Esophagus mucosa (tissue), 1 donor: ENCODE measurements at places on chromosomes 11 and 22. TPM values are rescaled to one million over a fixed set of nuclear protein-coding genes. Genes with fewer than 3 reads are reported as not detected.
A peak's percentile ranks its signal among the peaks of the same experiment; 100 is the strongest.

GRCh38 chr11:86192519-86193257, 51.9 kb upstream of the EED start:
- ATAC-seq = no peak

GRCh38 chr11:108112057-108112456, 9.3 kb upstream of the ACAT1 start:
- ATAC-seq = no peak

DNA sequence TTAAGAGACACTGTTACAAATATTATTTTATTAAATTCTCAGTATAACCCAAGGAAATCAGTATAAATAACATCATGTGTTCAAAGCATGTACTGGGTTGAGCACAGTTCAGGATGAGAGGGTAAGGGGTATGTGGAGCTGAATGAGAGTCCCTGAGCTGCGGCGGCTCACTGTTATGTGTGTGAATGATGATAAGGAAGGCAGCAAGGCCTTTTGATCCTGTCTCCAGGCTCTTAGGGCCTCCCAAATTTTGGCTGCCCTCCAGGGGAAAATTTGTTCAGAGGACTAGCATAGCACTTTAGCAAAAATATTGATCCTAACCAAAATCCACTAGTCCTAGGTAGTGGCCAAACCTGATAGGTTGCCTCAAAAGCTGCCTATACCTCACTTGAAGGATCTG, 86.1 kb upstream of the SPON1 start:
- no peak for ATAC-seq

DNA sequence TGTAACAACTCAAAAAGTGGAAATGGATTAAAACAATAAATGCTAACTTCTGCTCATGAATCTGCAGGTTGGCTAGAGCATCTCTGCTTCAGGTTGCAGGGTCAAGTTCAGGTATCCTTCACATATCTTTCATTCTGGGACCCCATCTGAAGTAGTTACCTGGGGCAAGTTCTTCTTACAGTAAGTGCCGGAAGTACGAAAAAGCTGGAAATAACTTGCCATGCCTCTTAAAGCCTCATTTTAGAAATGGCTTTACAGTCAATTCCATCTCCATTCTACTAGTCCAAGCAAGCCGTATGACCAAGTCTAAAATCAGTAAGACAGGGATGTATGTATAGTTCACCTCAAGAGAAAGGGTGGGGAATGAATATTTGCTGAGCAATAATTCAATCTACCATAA, 93.7 kb downstream of the FCHSD2 start:
- ATAC-seq = no peak

DNA sequence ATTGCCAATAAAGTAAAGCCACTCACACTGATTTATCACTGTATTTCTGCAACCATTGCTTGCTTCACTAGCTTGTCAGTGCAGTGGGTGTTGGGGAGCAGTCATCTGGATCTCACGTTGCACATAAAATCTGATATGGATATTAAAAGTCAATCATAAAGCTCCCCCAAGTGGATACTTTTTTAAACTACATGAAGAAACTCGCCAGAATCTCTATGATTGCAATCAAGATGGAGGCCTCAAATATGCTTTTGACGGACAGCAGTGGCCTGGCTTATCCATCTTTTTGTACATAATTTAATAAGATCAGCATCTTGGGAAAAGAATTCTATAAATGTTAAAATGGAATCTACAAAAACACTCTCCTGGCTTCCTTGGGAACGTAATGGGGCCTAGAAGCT, 137.7 kb downstream of the WT1 start:
- no peak for ATAC-seq

- ATAC-seq = no peak
Measured at GRCh38 chr11:79185351-79185750, 255.5 kb downstream of the TENM4 start.

DNA sequence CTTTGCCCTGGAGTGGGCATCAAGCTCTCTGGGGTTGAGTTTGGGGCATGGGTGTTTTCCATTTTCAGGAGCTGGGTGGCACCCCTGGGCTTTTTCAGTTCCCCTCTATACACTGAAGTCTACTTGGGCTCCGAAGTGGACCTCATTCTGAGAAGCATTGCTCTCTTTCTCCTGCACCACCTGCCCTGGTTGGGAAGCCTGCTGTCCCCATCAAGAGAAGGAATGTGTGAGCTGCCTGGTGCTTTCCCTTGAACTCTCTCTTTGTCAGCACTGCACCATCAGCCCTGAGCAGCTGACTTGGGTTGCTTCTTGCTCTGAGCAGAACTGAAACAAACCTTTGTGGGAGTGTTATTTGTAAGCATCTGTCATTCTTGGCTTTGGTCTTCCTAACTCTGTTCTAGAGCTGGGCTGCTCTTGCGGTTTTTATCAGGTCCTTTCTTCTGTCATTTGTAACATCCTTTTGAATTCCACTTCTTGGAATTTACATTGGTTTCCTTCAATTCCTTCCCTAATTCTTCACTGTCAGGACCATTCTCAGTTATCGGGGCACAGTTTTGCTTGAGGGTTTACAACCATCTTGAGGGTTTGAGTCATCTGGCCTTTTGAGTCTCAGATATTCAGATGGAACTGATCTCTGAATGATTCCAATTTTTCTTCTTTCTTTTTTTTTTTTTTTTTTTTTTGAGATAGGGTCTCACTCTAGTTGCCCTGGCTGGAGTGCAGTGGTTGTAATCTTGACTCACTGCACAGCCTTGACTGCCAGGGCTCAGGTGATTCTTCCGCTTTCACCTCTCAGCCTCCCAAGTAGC, 20.5 kb downstream of the UBE2L3 start:
- no peak for ATAC-seq

- ATAC-seq = no peak
Measured at GRCh38 chr11:102734650-102735049, 9.9 kb upstream of the MMP8 start.

DNA sequence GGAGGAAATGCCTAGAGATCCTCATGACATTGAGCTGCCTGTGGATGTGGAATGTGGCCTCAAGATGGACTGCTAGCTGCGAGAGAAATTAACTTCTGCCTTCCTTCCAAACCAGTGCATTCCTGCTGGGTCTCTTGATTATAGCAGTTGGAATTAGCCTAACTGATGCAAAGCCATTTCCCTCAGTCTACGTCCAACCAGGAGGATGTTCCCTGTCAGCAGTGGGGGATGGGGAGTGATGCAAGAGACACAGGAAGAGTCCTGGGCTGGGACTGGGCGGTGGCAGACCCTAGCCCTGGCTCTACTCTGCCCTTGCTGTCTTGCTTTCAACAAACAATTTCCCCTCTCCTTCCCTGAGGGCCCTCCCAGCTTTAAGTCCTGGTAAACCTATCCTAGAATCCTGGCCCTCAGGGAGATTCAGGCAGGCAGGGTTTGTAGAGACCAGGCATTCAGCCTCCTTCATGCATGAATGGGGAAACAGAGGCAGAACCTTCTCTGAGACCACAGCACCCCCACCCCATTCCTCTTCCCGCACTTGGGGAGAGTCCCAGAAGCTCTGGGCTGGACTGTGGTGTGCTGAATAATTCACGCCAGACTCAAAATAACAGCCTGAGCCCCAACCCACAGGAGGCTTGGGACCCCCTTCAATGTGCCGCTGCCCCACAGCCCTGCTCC, 17.0 kb downstream of the C11orf96 start:
- no peak for ATAC-seq

GRCh38 chr11:63621071-63621470, 6.8 kb upstream of the PLAAT3 start:
- no peak for ATAC-seq

- ATAC-seq = no peak
Measured at GRCh38 chr11:114061681-114062049, 2.2 kb downstream of the ZBTB16 start.

DNA sequence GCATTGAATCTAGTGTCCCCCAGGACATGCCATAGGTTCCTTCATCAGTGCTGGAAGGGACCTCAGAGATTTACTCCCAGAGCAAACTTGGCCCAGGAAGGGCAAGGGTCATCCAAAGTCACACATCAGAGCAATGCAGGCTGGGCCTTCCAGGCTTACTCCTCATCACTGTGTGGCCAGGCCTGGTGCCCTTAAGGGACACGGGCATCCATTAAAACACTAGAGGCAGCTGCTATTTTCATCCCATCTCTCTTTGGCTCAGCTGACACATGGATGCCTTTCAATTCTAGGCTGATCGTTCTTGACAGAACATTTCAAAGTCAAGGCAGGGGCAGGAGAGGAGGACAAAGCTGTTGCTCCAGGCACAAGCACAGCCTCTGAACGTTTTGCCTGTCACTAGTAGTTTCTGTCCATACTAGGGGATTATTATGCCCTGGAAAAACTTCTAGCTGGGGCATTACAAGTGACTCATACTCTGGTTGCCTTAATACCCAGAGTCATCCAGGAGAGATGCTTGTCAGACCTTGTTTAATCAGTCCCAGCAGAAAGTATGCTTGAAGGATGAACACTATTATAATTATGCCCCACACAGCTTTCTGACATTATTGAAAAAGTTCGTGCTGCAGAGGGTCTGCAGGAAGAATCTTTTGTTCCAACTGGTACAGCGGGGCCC, 240.3 kb downstream of the TENM4 start:
- peak; percentile 35 for ATAC-seq

GRCh38 chr11:129380413-129380812, 4.8 kb downstream of the BARX2 start:
- no peak for ATAC-seq

GRCh38 chr11:115709297-115709696, 205.1 kb upstream of the CADM1 start:
- ATAC-seq = no peak

GRCh38 chr11:73028611-73029010, 113.5 kb downstream of the FCHSD2 start:
- ATAC-seq = no peak

DNA sequence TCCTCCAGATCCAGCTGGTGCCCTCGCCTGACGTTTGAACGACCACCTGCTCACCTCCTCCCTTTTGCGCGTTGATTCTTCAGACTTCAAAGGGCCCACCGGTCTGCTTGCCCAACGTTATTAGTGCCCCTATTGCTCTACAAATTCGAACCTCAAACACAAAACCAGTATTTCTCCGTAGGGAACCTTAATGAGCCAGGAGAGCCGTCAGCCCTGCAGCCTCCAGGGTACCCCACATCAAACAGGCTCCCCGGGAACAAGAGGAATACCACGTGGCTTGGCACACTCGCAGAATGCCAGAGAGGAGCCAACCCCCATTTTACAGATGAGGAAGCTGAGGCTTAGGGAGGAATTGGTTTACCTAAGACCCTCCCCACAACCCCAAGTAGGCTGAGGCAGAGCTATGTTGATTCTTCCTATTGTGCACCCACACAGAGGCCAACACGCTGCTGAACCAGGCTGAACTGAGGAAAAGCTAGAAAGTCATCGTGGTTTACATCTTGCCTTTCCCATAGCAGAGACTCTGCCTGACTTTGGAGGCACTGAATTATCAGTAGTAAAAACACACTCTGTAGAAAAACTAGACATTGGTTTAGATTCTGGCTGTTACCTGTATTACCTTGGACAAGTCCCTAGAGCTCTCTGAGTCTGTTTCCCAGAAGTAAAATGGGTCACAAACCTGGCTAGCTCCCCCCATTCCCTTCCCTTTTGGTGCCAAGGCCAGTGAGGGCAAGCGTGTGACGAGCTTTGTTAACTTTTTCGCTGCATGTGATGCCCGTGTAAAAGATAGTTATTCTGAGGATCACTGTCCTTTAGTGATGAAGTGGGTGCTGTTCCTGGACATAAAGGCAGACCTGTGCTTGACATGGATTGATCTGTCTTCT, 764 bp downstream of the TKFC start:
- ATAC-seq = no peak

DNA sequence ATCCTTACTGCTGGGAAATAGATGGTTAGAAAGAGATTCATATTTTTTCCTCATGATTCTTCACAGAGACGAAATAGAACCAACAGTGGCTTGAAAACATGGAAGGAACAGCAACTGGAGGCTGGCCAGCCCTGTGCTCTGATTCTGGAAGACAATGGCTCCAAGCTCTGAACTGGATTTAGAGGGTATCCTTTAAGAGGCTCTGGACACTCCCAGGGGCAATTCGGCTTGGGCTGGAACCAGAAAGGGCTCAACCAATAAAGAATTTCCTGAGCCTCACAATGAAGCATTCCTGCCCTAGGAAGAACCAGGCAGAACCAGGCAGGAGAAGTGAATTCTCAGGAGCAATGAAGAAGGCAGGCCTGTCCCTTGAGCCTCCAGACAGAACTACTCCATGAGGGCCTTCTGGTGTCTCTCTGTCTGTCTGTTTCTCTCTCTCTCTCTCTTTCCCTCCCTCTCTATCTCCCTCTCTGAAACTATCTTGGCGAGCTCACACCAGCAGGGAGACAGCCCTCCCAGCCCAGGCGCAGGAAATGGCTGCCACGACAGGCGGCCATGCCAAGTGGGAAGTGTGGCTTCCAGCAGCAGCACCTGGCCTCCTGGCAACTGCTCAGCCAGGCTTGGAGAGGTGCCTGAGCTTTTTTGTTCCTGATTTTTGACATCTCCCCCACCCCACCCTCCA, 93.3 kb downstream of the RCN1 start:
- ATAC-seq = no peak

DNA sequence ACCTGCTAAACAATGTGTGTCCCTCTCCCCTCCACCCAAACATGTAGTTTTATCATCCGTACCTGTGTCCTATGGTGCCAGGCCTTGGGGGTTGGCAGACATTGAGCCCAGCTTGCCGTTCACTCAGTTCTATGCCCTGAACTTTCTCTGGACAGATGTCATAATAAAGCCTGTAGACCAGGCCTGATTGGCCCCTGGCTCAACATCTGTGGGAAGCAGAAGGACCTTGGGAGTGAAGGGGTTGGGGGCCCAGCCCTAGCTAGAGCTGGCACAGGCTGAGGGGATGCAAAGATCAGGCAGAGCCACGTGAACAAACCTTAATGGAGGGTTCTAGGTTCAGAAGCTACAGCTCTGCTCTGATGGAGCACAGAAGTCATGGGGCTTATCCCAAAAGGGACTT, 600.6 kb downstream of the BUD13 start:
- ATAC-seq = no peak

DNA sequence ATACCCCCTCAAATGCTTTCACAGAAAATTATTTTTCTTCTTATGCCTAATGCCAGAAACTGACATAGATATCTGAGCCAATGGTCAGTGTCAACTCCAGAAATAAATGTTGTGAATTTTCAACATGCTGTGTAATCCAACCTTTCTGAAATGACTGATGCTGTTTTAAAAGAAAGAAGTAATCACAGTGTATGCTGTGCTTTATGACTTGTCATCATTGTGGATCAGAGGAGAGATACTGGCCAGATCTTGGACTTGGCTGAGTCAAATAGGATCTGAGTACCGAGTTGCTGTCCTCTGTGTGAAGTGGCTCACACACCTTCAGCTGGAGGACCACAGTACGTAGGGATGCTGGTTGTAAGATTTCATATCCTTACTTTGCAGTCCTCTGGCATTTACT, 89.9 kb upstream of the ARHGAP20 start:
- ATAC-seq = no peak

GRCh38 chr11:11998091-11998781, 10.2 kb downstream of the DKK3 start:
- peak; percentile 22 for ATAC-seq

Gene PTGDR2
- 0.12 TPM for total RNA-seq

Gene ASPHD2
- 2.1 TPM for total RNA-seq

Gene TPBGL
- total RNA-seq = not detected

Gene OR5B21
- total RNA-seq = not detected

Gene MIAT
- 1.1 TPM for total RNA-seq

Gene DBX1
- total RNA-seq = not detected

Gene IGSF9B
- total RNA-seq = 1.5 TPM

Gene MFRP
- total RNA-seq = not detected

Gene ENTHD1
- total RNA-seq = not detected

Gene SMTNL1
- total RNA-seq = not detected

Gene TCP11L1
- total RNA-seq = 7.6 TPM

Gene C22orf15
- total RNA-seq = not detected

Gene PNPLA3
- 1.3 TPM for total RNA-seq

Gene TSPAN32
- not detected for total RNA-seq
